ENCODE measurements at places on chromosomes 16 and 17.

DNA sequence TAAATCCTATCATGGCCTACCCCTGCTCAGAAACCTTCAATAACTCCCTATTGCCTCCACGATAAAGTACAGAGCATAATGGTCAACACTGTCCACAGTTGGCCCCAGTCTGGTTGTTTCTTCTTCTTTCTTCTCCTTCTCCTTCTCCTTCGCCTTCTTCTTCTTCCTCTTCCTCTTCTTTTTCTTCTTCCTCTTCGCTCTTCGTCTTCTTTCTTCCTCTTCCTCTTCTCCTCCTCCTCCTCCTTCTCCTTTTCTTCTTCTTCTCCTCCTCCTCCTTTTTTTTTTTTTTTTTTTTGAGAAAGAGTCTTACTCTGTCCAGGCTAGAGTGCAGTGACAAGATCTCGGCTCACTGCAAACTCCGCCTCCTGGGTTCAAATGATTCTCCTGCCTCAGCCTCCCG lies 23.8 kb downstream of the MRM1 start:
- DNase-seq: no peak

DNA sequence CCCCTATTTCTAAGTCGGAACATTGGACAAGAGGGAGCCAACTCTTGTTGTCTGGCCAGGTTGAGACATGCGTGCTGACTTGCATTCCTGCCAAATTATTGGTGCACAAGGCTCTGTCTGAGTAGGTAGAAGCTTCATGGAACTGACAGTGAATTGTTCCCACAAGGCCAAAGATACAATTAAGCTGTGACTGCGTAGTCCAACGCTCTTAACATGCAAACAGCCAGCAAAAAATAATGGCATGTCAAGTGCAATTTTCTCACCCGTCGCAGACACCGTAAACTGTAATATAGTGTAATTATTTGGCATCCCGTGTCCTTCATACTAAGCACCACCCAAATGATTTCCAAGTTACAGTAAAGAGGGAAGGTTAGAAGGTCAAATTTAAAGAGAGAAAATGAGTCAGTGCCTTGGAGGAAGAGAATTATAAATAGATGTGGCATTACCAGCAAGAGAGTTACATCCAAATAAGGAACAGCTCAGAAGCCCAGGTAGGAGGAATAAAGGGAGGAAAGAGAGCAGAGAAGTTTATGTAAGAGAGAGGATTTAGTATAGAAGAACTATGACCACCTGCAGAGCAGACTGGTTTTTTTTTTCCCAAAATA lies 21.8 kb downstream of the CDH8 start:
- DNase-seq: no peak

- no peak for DNase-seq
These were observed 389.9 kb downstream of the UTP18 start for GRCh38 chr17:51650202-51650601.

DNA sequence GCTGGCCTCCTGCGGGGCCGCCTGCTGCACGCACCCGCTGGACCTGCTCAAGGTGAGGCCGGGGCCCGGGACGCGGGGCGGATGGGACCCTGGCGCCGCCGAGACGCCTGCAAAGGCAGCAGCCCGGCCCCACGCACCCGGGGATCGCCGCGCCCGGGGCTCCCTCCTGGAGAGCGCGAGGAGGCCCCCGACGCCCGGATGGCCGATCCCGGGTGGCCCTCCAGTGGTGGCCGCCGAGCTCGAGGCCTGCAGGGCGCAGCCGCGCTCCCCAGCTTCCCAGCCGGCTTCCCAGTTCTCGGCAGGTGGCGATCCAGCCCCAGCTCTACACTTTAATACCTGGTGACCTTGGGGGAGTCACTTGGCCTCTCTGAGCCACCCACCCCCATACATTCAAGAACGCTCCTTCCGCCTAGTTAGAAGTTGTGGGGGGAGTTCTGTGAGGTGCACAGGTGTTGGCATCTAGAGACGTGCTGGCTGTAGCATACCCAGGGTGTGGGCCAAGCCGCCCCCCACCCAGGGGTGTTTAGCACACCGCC lies 452 bp downstream of the SLC25A10 start:
- no peak for DNase-seq

DNA sequence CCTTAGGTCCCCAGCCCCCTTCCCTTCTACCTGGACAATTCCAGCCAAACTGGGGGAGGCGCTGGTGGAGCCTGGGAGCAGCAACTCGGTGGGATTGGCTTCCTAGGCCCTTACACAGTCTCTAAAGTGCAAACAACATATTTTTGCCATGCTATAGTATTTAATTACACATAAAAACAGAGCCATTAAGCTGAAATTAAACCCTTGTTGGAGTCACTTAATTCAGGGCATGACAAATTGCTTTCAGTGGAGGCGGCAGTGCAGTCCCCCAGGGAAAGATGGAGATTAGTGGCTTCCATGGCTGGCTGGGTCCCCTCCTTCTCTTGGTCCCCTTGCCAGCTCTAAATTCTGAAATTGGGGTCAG lies 17.3 kb downstream of the IGFBP4 start:
- DNase-seq: no peak

DNA sequence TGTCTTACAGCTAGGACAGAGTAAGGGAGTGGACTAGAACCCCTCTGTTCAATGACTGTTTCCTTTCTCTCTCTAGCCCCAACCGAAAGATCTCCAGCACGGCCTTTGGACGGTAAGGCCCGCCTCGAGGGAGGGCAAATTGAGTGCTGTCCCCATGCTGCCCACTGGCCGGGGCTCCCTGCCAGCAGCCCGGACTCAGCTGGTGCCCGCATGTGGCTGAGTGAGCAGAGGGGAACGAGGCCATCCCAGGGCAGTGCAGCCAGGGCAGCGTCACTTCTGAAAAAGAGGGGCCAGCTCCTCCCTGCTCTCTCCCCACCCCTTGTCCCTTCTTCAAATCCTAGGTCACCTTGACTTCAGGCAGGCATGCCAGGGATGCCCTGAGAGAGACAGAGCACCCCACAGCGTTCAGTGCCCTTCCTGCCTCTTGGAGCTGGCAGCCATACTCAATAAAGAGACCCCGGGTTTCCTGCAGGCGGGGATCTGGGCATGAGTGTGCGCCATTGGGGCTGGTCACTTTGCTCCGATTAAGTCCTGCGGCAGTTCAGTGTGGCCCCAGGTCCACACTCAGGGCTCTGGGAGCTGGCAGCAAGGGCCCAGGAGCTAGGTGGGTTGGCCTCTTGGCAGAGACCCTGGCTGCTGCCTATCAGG lies 130.9 kb downstream of the RAB11FIP4 start:
- no peak for DNase-seq

- no peak for DNase-seq
These were observed 5.4 kb upstream of the CSNK1D start for GRCh38 chr17:82278786-82279391.

DNA sequence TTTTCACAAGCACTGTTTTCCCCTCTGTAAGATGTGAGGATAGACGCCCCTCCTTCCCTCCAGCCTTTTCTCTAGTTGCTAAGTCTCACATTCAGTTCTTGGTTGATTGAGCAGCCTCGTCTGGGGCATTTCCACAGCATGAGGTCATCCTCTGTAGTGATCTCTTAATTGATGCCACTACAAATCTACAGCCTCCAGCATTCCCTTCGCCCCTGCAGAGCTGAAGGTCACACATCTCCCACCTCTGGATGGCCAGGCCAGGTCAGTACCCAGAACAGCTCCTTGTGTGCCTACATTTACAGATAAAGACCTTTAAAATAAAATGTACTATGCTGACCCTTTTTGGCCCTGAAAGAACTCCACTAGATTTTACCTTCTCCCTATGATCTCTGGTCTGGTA lies 32.5 kb upstream of the CDH11 start:
- no peak for DNase-seq

GRCh38 chr16:30005341-30006094 lies 5.3 kb downstream of the DOC2A start:
- DNase-seq: no peak

DNA sequence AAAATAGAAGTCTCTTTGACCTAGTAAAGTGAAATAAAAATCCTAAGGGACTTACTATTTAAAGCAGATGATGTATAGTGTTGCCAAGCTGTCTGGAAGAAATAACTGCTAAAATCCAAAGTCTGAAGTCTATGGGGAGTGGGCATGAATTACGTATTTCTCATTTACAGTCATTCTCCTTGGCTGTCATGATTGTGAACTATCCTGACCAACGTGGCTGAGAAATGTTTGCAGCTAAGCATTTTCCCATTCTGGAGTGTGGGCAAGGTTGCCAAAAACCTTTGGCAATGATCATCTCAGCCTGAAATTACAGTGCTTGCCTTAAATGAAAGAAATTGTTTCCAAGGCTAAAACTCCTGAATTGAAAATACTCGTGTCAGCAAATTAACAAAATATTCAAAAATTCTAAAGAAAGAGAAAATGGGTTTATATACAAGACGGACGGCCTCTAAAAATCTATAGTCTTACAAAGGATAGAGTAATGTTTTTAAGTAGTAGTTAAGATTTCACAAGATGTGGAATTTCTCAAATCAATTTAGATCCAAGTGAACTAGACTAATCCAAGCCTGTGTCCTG lies 77.0 kb downstream of the CACNG1 start:
- DNase-seq: no peak

- no peak for DNase-seq
These were observed 181.6 kb upstream of the C17orf78 start for GRCh38 chr17:37194208-37194607.

DNA sequence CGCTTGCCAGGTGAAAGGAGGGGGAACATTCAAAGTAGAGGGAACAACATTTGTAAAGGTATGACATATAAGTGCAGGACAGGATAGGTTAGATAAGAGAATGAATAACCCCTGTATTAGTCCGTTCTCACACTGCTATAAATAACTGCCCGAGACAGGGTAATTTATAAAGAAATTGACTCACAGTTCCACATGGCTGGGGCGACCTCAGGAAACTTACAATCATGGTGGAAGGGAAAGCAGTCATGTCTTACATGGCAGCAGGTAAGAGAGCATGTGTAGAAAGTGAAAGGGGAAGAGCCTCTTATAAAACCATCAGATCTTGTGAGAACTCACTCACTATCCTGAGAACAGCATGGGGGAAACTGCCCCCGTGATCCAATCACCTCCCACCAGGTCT lies 223.8 kb downstream of the SOX9 start:
- no peak for DNase-seq

DNA sequence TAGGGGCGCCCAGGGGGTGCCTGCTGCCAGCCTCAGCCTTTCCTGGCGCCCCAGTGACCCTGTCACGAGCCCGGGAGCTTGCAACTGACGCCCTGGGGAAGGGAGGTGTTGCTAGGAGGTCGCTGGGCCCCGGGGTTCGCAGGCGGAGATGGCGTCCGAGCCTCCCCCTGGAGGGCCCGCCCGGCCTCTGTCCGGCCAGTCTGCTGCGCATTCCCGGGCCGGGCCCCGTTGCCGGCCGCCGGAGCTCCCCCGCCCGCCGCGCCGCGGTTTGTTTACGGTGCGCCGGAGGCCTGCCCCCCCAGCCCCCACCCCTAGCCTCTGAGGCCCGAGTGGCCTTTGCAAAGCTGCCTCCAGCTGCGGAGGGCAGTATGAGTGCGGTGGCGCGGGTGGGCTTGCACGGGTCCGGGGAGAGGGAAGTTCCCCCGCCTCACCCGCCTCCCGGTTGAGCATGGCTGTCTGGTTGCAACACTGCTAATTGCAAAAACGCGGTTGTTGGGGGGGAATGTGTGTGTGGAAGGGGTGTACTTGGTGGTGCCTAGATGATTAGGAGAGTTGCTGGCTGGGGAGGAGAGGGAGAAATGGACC lies 514 bp downstream of the THRA start:
- no peak for DNase-seq

DNA sequence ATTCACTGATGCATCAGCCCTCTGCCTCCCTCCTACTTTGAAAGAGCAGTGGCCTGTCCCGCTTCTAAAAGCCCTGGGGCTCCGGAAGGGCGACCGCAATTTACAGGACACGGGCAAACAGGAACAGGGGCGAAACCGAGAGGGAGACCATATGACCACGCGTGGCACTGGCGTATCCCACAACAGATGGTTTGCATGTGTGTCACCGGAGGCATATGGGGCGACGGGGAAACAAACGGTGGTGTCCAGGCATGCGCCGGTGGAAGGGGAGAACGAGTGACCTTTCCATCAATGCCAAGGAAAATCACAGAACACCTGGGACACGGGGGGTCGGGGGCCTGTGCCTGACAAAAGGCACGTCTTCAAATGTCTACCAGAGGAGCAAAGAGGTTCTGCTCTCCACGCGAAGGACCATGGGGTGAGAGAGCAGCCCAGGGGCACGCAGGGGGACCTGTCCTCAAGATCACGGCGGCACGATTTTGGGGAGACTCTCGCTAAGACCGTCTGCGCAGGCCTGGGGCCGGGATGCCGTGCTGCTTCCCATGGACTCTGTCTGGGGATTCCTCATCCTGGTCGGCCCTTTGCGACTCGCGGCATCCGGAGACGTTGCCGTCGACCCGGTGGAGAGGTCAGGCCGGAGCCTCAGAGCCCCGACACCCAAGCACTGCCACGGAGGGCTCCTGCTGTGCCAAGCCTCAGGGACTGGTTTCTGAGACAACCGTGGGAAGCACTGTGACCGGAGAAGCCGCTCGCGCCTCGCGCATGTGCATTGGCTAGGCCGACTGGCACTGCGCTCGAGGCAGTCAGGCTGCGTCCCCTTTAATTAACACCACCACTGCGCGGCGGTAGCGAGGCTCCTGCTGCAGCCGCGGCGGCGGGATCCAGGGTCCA lies 12.8 kb upstream of the KCNJ18 start:
- no peak for DNase-seq

DNA sequence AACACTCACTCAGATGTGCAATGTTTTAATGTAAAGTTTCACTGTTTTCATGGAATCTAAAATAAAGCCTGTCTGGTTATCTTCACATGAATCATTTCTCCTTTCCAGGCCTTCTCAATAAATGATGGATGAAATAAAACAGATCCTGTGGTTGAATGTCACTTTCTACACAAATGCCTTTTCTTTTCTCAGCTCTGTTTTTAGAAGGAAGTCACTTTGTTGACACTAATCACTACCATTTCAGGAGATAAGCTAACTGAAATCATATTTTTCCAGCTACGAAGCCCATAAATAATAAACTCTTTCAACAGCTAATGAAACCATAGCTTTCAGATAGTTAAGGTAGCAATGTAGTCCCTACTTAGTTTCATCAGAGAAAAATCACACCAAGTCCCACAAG lies 17.9 kb downstream of the NME2 start:
- DNase-seq: no peak

- DNase-seq: peak; percentile 40
These were observed 12.6 kb downstream of the ZBTB4 start for GRCh38 chr17:7466639-7467341.

- DNase-seq: no peak
These were observed 6.7 kb upstream of the PHF12 start for GRCh38 chr17:28957992-28958355.

DNA sequence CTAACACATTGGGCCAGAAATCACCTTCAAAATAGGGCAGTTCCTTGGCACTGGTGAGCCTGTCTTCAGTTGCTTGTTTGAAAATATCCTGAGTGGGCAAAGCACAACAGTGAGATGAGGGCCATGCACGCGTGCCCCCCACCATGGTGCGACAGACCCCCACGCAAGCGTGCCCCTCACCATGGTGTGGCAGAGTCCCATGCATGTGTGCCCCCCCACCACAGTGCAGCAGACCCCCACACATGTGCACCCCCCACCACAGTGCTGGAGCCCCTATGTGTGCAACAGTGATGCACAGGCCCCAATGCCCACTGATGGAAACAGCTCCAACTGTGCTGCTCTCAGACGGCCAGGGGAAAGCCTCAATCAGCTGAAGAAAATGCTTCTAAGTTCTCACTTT lies 18.8 kb upstream of the TRAP1 start:
- DNase-seq: no peak

Measured in dorsolateral prefrontal cortex (tissue), 122 donors.